ENCODE measurements at places on chromosomes 5 and 9. TPM values are rescaled to one million over a fixed set of nuclear protein-coding genes. Genes with fewer than 3 reads are reported as not detected.

DNA sequence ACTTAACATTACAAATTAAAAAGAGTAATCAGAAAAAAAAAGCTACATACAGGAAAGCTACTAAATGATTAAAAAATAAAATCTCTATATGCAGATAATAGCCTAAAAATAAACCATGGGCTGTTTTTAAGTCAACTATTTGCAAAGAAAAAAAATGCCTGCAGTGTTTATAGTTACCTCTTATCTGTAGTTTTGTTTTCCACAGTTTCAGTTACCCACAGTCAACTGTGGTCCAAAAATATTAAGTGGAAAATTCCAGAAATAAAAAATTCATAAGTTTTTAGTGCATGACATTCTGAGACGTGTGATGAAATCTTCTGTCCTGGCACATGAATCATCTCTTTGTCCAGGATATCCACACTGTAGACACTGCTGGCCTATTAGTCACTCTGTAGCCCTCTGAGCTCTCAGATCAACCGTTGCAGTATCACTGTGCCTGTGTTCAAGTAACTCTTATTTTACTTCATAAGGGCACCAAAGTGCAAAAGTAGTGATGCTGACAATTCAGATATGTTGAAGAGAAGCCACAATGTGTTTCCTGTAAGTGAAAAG is 59.2 kb downstream of the PRELID2 start:
- no peak for DNase-seq

DNA sequence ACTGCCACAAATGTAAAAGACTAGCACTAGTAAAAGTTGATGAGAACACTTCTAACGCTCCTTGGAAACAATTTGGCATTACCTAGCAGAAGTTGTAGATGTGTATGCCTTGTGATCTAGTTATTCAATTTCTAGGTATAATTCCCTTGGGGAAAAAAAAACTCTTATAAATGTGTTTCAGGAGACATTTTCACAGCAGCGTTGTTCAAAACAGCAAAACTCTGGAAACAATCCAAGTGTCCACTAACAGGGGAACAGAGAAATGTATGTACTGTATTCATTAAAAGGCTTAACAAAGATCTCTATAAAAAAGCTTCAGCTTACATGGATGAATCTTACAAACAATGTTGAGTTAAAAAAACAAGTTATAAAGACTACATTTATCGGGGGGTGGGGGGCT is 30.4 kb downstream of the NR3C1 start:
- DNase-seq: no peak

The RASGRF2 gene
- total RNA-seq: 0.37 TPM

The TERT gene
- 0.39 TPM for total RNA-seq
